ENCODE measurements at places on chromosomes 16 and 17.

- DNase-seq: no peak
Observed at GRCh38 chr16:50702725-50703124, 9.3 kb downstream of the NOD2 start.

DNA sequence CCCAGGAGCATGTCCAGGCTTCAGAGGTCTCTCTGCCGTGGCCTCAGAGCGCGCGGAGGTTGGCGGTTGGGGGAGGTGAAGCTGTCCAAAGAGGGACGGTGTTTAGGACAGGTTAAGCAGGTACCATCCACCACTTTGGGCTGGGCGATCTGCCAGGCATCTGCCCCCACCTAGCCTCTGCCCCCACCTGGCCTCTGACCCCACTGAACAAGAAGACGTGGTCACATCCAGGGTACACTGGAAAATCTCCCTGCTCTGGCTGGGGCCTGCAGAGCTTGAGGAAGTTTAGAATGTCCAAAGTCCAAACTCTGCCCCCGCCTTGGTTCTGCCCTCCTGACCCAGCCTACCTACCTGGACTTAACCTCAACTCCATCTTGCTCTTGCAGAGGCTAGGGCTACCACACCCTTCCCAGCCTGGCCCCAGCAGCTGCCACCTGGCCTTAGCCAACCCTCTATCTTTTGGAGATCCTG lies 1.6 kb downstream of the ITGA3 start:
- no peak for DNase-seq

DNA sequence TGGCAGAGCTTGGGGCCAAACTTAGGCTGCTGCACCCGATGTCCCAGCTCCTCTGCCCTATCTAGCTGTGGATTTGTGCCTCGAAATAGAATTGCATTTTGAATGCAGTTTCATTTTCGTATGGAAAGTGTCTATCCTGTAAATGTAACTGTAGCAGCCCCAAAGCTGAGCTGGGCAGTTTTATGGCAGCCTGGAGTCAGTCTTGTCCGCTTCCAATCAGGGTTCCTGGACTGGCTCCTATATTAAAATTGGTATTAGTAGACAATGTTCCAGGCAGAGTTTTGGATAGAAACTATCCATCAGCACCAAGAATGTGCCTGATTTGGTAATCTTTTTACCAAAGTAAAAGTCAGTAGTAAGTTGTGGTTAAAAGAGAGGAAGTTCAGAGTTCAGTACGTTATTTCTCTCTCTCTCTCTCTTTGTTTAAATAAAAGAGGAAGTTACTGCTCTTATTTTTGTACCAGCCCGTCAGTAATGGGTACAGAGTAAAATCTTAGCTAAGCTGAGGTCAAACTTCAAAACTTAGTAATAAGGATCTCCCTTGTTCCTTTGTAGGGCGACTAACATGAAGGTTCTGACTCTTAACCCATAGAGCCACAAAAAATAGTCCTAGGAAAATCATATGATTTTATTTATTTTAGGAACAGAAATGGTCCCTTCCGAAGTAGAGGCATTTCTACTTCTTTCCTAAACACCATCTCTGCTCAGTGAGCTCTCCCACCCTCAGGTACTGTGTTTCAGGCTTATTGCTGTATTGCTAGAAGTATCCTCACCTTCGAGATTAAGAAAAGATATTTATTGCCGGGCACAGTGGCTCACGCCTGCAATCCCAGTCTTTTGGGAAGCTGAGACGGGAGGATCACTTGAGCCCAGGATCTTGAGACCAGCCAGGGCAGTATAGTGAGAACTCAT lies 28.0 kb downstream of the PRKCB start:
- no peak for DNase-seq

GRCh38 chr17:28385037-28385400 lies 13.5 kb downstream of the SARM1 start:
- DNase-seq: no peak

DNA sequence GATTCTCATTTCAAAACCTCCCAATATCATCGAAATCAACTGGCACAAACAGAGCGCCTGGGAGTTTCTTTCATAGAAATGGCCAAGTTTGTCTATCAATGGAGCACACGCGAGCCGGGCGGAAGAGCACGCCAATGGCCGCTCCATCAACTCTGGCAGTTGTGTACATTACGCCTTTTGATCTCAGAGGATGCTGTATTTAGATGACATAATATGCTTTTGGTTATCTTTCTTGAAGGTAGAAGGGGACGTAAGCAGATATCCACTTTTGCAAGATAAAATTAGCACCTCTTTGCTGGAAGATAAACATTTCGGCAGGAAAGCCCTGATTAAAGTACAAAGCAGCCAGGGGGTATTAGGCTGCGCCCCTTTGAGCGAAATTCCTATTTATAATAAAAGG lies 287.4 kb downstream of the IRF8 start:
- no peak for DNase-seq

GRCh38 chr16:70750893-70751467 lies 50.0 kb downstream of the VAC14 start:
- DNase-seq: no peak

DNA sequence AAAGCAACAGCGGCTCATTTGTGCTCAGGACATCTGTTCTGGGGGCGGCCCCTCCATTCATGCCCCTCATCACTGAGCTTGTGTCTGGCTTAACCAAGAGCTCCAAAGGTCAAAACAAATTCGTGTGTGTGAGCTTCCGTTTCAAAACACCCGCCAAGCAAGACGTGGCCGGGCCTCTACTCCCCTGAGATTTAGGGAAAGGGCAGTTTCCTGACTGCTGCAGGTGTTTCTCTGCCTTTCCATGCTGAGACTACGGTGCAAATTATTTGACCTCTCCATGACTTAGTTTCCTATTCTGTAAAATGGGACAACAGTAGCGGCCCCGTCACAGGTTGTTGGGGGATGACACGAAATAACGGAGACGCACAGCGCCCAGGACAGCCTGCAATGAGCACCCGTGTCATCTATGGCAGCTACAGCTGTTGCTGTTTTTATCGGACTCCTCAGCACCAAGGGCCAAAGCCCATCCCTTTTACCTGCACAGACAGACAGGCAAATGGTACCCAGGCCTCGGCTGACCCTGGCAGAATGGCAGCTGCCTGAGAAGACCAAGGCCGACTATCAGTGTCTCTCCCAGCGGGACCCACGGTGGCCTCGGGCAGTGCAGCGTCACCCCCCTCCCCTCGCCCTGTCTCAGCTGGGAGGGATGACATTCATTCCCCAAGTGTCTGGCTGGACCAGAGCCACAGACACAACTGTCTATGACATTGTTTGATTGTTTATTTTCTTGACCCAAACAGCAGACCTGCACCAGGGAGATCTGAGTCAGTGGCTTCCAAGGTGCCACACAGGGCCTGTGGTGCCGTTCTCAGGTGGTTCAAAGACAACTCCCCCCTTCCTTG lies 50.7 kb upstream of the DOC2B start:
- no peak for DNase-seq

DNA sequence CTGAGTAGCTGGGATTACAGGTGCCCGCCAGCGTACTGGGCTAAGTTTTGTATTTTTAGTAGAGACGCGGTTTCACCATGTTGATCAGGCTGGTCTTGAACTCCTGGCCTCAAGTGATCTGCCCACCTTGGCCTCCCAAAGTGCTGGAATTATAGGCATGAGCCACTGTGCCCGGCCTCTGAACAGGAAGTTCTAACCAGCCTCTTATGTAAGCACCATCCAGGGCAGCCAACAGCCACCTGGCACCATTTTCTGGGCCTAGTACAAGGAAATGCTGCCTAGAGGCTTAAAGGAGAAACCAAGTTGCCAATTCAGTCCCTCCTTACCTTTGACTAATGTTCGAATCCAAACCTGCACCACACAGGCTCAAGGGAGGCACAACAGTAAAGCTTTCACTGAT lies 8.5 kb upstream of the SLC39A11 start:
- DNase-seq: no peak

DNA sequence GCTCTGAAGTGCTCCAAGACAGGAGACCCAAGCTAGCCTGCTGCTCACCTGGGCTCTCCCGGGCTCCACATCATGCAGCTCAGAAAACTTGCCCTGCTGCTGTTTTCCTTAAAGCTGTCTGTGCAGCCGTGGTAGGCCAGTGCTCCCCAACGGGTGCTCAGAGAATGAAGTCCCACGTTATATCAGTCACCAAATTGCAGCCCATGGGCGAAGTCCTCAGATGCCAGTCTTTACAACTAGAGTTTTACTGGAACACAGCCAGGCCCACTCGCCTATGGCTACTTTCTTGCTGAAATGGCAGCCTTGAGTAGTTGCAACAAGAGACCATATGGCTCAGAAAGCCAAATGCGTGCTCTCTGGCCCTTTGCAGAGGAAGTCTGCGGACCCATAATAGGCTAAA lies 6.3 kb downstream of the CREBBP start:
- no peak for DNase-seq

- no peak for DNase-seq
Observed at GRCh38 chr17:42055027-42055426, 4.6 kb upstream of the C17orf113 start.

DNA sequence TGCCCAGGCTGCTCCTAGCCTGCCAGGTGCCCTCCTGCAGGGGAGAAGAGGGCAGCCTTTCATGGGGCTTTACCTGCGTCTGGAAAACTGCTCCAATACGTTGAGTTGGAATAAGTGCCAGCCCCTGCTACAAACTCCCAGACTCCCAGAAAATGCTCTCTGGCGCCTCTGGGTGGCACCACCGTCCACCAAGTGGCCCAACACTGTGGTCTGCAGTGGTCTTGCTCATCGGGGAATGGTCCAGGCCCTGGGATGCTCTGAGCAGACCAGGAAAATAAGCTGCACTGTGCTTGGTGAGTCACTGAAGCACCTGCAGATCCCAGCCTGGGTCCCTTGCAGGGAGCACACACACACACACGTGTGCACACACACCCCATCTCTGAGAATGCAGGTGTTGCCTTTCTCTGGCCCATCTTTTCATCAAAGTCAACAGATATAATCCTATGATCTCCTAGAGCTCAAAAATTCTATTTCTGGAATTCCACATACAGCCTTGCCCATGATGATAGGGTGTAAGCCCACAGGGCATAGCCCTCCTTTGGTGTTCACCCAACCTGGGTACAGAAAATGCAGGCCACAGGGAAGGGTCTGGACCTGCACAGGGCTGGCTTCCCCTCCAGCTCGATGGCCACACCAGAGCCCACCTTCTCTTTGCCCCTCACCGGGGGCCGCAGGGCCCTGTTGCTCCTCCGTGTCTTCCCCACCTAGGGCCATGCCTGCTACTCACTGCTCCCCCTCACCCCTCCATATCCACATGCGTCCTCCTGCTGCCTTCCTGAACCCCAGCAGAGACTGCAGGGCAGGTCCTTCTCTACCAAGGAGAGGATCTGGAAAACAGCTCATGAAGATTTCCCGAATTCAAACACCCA lies 20.5 kb downstream of the CDIP1 start:
- no peak for DNase-seq

DNA sequence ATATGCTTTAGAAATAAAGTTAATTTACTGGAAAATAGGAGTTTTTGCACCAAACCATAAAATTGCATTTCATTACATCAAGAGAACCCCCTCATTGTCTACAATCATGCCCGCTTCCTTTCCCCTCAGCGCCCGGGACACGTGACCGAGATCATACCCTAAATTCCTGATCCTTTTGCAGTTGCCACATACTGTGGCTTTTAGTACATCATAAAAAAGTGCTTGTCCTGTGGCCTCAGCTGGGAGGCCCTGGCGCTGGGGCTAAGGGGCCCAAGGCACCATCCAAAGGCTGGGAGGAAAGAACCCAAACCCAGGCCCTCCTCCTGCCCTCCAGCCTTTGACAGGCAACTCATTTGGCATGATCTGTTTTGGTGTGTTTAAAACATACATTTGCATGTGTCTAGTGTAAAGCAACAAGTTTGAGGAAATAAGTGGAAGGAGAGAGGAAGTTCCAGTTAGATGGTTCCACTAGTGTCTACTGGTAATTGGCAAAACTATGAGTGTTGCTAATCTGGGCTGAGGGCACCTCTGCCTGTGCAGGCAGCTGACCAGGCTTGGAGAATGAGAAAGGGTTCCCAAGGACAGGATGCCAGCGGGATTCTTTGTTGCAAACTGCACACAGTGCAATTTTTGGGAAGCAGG lies 6.0 kb downstream of the CDK5R1 start:
- DNase-seq: no peak

DNA sequence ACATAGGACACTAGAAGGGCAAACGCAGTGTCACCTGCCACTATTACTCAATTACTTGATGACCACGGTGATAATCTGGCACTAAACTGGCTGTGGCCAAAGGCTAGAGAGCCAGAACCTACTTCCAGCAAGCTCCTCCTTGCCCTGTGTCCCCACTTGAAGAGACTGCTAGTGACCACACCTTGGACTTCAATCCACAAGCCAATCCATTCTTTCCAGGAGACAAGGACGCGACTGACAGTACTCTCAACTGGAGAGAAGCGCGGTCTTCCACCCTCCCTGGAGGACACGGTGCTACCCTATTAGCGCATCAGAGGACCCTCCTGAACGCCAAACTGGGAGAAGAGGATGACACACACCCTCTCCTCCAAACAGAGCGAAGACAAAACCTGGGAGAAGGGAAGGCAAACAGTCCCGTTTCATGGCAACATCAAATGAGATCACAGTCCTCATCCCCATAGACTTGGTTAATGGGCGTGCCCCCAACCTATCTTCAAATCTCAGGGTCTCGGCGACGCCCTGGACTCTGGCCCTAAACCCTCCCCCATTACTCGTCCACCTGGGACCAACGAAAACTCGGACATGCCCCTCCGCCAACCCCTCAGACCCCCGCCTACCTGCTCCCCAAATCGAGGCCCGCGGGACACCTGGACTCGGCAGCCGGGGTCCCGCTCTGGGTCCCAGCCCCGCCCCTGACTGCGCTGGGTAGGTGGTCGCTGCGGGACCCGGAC lies 508 bp downstream of the FLCN start:
- DNase-seq: no peak

DNA sequence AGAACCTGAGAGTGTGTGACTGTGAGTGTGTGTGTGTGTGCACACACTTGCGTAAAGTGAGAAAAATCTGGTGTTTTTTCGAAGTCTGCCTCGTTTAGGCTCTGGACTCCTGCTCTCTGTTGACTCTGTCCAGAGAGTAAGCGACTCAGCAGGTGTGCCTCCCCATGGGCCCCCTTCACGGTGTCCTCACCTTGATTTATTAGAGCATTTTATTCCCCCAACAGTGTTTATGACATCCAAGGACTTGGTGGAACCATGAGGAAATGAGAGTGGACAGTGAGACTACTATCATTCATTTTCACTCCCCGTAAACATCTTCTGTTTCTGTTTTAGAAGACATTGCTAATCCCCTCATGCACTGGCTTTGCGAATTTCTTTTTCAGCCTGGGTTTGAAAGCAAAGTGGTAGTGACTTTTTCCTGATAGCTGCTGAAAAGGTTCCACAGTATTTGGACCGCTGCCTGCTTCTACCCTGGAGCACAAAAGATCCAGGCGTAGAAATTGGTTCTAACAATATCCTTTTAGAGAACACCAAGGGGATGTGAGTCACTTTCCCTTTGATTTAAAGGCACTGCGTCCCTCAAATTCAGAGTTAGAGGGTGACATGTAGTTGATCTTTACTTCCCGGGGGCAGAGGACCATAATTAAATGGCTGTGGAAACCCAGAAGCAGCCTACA lies 218.2 kb downstream of the WWOX start:
- no peak for DNase-seq

DNA sequence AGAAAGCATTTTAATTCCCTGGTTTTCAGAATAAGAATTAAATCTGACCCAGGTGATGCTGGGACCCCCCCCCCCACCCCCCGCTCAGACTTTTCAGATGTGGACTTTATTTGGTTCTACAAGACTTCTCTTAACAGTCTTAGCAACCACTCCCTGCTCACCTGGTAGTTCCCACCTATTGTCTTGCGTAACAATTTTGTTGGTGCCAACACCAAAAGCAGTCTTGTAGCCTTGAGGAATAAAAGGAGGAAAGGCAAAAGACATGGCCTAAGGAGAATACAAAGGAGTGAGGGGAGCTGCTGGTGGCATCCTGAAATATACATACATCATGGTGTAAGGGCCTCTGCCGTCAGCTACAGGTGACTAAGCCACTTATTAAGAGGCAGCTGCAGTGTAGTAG lies 5.0 kb downstream of the TTLL6 start:
- no peak for DNase-seq

Data from activated CD4-positive, alpha-beta T cell treated with anti-CD3 and anti-CD28 coated beads for 24 hours (primary cell).